ENCODE measurements at places on chromosomes 4 and X.

DNA sequence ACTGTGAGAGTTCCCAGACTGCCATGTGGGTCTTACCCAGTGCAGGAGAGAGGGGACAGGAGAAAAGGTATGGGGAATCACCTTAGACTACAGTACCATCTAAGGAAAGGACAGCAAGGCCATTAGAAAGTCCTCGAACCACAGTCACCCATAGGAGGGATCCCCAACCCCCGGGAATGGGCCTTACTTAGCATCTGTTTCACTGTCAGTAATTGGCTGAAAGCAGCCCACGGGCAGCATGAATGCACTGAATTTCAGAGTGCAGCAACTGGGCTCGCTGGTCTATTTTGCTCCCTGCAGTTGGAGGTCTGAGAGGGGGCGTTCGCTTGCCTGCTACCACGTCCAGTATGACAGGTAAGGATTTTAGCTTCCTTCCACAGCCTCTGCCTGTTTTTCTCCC, 50.4 kb upstream of the KLHL8 start:
- no peak for DNase-seq
- H3K27ac ChIP-seq: no peak overlapping the region
- H3K27me3 ChIP-seq: no peaks in the 10 kb centered on the region

GRCh38 chrX:118350221-118350620, 4.3 kb downstream of the WDR44 start:
- no peak for DNase-seq
- no peak overlapping the region for H3K4me3 ChIP-seq
- H3K36me3 ChIP-seq: no peaks in the 10 kb centered on the region
- H3K27me3 ChIP-seq: no peaks in the 10 kb centered on the region
- no peak overlapping the region for H3K27ac ChIP-seq

GRCh38 chr4:14335872-14336271, 666.4 kb upstream of the CPEB2 start:
- no peaks in the 10 kb centered on the region for H3K36me3 ChIP-seq
- H3K4me3 ChIP-seq: no peak overlapping the region
- no peak for DNase-seq
- no peak overlapping the region for H3K27ac ChIP-seq
- H3K27me3 ChIP-seq: no peaks in the 10 kb centered on the region
- no peaks in the 10 kb centered on the region for H3K4me1 ChIP-seq

GRCh38 chr4:138367942-138368341, 125.8 kb upstream of the SLC7A11 start:
- H3K27ac ChIP-seq: no peak overlapping the region
- H3K36me3 ChIP-seq: no peaks in the 10 kb centered on the region
- H3K4me1 ChIP-seq: no peaks in the 10 kb centered on the region
- H3K27me3 ChIP-seq: no peaks in the 10 kb centered on the region

- no peaks in the 10 kb centered on the region for H3K4me1 ChIP-seq
- H3K27ac ChIP-seq: no peak overlapping the region
- no peaks in the 10 kb centered on the region for H3K36me3 ChIP-seq
- no peak for DNase-seq
- H3K4me3 ChIP-seq: no peak overlapping the region
Measured at GRCh38 chrX:8890794-8891193, 89.6 kb upstream of the FAM9A start.

- no peaks in the 10 kb centered on the region for H3K27me3 ChIP-seq
- H3K27ac ChIP-seq: peak overlapping the region; percentile 96
- DNase-seq: no peak
- H3K4me1 ChIP-seq: peaks cover 10% of the 10 kb centered on the region
- no peak overlapping the region for H3K4me3 ChIP-seq
- no peaks in the 10 kb centered on the region for H3K36me3 ChIP-seq
Measured at GRCh38 chr4:102503301-102503746, 2.2 kb downstream of the NFKB1 start.

- H3K27me3 ChIP-seq: no peaks in the 10 kb centered on the region
- DNase-seq: no peak
- H3K36me3 ChIP-seq: no peaks in the 10 kb centered on the region
- no peak overlapping the region for H3K27ac ChIP-seq
- H3K4me1 ChIP-seq: no peaks in the 10 kb centered on the region
- no peak overlapping the region for H3K4me3 ChIP-seq
Measured at GRCh38 chrX:100085846-100086245, 324.2 kb downstream of the PCDH19 start.

- H3K36me3 ChIP-seq: no peaks in the 10 kb centered on the region
- DNase-seq: no peak
- H3K27me3 ChIP-seq: no peaks in the 10 kb centered on the region
- no peak overlapping the region for H3K4me3 ChIP-seq
- H3K4me1 ChIP-seq: no peaks in the 10 kb centered on the region
- no peak overlapping the region for H3K27ac ChIP-seq
Measured at GRCh38 chr4:69057620-69058409, 38.5 kb upstream of the UGT2B7 start.

DNA sequence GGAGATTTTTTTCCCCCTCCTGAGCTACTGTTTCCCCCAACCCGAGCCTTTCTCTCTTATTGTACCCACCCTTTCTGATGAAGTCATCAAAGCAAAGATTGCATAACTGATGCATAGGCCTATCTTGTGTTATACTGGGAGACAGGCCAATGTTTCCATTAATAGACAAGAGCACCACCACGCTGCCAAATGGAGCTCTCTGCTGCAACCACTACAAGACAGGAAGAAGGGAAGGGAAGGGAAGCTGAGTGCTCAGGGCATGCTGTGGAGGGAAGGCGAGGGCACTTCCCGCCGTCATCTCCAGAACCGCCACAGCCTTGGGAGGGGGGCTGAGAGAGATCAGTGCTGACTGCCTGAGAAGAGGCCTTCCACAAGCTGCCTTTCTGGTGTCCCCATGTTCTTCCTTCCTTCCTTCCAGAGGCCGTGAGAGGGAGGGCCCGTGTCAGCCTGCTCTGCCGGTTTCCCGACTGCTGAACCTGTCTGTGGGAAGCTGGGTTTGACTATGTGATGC, 75.0 kb downstream of the MGST2 start:
- peak overlapping the region; percentile 84 for H3K27ac ChIP-seq
- no peaks in the 10 kb centered on the region for H3K27me3 ChIP-seq
- H3K4me3 ChIP-seq: no peak overlapping the region
- peak; percentile 83 for DNase-seq
- H3K4me1 ChIP-seq: peaks cover 5% of the 10 kb centered on the region
